ENCODE measurements at places on chromosomes 2 and 18. TPM values are rescaled to one million over a fixed set of nuclear protein-coding genes. Genes with fewer than 3 reads are reported as not detected.

MAP2 gene
- total RNA-seq, result 0.72 TPM

ANKRD29 gene
- 0.22 TPM for total RNA-seq

SAP130 gene
- 14.2 TPM for total RNA-seq

RMND5A gene
- total RNA-seq, result 23.9 TPM

CNDP1 gene
- total RNA-seq, result 0.22 TPM

CACNB4 gene
- under 0.01 TPM for total RNA-seq

GTF2A1L gene
- total RNA-seq, result 0.43 TPM

TMEM200C gene
- not detected for total RNA-seq

ALPI gene
- not detected for total RNA-seq

TEKT4 gene
- total RNA-seq, result not detected

LYPD1 gene
- 5.5 TPM for total RNA-seq
